ENCODE measurements at places on chromosomes 2 and 18.

DNA sequence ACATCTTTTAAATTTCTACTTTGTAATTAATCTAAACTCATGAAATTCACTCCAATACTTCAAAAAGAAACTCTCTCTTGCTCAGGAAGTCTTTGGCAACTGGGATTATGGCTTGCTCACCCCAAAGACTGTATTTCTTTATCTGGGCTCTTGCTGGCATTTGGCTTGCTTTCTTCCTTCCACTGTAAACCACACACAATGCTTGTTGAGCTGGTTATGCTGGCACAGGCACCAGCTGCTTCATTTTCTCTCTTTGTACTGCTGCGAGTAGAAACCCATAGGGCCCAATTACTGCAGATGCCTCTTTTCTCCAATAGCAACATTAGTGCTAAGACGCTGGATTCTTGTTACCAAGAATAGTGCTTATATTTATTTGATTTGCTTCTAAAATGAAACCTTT lies 51.4 kb downstream of the SLC38A11 start:
- no peak for DNase-seq

DNA sequence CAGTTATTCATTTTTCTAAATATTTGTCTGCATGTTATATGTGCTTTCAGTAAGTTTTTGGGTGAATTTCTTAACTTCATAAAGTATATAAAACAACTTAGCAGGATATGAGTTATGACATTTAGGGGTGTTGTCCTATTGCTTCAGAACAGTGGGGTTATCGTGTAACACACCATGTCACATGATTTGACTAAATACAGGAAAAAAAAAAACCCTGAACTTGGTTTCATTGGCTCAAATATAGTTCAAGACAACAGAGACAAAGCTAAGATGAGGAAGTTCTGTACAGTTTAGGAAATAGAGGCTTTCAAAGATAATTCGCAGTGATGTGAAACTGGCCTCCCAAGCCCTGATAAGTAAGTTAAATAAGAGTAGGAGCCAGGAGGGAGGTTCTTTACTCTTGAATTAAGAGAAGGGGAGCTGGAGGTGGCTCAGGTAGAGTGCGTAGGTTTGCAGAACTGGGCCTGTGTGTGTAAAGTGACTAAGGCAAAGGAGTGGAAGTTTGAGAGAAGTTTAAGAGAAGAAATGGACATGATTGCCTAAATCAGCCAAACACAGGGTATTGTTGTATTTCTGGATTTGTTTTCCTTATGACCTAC lies 53.9 kb downstream of the LIMS1 start:
- no peak for DNase-seq

DNA sequence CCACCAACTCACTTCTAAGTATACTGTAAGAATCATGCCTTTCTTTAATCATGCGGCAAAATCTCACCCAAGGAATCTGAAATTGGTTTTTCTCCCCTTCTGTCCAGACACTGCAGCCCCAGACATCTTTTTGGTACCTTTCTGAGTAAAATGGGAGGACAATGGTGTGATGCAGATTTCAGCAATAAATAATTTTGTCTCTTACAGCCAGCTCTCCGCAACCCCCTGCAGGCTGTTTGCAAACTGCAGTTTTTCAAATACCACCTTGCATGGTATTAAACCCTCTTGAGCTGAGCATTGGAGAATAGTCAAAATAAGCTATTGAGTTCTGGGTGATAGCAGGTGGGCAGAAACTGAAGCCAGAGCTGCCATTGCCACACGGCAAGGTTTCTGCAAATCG lies 32.2 kb downstream of the GPR39 start:
- no peak for DNase-seq

- DNase-seq, result no peak
These were observed 30.0 kb upstream of the HS6ST1 start for GRCh38 chr2:128348701-128349100.

GRCh38 chr2:31828891-31829290 lies 181.9 kb downstream of the MEMO1 start:
- DNase-seq, result no peak

- no peak for DNase-seq
These were observed 820 bp upstream of the MATN3 start for GRCh38 chr2:20013126-20013849.

DNA sequence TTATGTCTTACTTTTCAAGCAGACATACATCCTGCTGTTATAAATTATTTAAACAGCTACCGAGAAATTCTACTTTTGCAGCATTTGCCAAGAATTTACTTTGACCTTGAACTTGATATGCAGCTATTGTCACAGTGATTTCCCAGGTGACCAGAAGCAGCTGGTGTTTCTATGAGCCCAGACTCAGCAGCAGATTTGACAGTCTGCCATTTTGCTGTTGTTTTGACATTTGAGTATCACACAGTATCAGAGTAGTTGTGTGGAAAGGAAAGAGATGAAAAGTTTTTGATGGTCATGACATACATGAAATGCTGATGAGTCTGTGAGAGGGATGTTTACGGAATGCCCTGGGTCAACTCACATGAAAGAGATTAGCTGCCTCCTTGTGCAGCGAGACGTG lies 6.6 kb upstream of the CCDC195 start:
- no peak for DNase-seq

DNA sequence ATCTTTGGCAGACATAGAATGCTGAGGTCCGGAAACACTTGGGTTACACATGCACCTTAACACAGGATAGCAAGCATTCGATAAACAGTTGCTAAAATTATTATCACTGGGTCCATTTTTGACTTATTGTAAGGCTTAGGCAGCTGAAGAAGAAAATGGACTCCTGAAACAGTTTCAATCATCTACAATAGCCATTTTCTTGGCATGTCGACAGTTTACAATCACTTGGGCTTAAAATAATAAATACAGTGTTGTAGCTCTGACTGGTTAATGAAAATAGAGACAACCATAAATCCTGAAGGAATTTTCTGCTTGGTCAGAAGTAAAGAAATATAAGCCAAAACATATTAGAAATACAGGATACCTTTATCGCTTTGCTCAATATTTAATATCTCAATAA lies 169.2 kb downstream of the XIRP2 start:
- DNase-seq, result no peak

- DNase-seq, result peak; percentile 28
These were observed 111.4 kb downstream of the FTCDNL1 start for GRCh38 chr2:199739413-199740110.

DNA sequence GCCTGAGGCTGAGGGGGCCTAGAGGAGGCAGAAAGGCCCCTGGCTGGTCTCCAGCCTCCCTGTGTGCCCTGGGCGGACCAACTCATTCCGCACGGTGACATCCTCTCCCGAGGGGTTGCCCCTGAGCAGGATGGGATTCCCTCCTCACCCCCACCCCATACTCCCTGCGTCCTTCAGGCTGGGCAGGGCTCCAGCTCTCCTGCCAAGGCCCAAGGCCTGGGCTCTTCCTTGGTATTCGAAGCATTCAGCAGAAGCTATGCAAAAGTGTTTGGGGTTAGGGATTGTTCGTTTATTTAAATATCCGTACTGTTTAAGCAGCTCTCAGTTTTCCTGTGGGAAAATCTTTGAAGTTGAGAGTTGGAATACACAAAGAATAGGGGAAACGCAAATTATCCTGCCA lies 113.1 kb upstream of the RAB12 start:
- DNase-seq, result no peak

GRCh38 chr2:118882693-118883336 lies 35.4 kb upstream of the EN1 start:
- DNase-seq, result no peak

DNA sequence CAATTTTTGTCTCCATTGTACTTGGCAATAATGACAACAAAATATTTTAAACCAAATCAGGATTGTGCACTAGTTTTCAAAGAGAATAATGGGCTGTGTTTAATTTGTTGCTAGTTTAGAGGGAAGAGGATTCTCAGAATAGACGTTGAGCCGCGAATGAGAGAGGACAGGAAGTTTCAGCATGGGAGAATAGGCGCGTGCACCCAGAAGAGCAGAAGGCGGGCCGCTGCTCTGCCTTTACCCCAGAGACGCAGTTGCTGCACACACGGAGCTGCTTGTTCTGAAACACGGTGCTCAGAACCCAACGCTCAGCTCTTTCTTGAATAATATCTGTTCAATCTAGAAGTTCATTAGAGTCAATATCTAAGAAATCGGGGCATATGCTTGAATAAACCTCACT lies 223.4 kb downstream of the MYT1L start:
- DNase-seq, result no peak

All from HuH-7.5 (cell line).